ENCODE measurements at places on chromosomes 2 and 18.

DNA sequence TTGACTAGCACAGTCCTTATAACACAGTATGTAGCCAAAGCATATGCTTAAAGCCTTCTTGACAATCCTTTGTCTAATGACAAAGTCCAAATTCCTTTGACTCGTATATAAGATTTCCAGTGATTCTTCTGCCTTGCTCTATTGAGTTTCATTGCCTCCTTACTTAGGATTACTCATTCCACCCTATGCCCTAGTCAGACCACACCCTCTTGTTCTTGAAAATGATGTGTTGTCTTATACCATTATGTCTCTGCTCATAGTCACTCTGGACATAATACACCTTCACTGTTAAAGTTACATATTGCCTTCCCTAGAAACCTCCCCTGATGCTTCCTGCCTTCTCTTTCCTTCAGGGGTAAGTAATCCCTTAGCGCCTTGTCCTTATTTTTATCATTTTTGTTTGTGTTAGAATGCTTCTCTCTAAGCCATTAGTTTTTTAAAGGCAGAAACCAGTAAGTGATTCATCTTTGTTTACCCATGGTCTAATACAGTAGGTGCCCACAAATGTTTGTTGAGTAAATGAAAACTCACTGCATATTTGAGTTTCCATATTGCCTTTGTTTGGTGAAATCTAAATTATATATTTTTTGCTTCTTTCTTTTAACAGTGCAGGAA, 19.3 kb downstream of the GPD2 start:
- no peak for DNase-seq

GRCh38 chr2:164913011-164913410, 42.3 kb downstream of the SLC38A11 start:
- DNase-seq = no peak

GRCh38 chr2:233079953-233080835, 20.1 kb downstream of the INPP5D start:
- no peak for DNase-seq

GRCh38 chr18:34993289-34993688, 47.9 kb upstream of the MAPRE2 start:
- DNase-seq = no peak

DNA sequence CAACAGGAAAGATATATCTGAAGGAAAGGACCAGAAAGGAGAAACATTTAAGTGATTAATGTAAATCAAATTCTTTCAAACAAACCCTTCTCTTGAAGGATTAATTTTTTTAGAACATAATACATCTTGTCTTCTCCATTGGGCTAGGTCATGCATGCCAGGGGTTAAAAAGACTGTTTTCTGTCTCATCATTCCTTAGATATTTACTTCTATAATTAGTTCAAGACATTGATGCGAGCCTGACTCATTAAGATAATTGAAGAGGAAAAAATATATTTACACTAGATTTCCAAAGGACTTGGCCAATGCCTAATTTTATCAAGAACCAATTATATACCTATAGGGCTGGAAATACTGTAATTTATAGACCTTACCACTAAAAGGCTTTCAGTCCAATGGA, 166.6 kb upstream of the SETBP1 start:
- DNase-seq = no peak

GRCh38 chr2:238173692-238174091, 14.9 kb downstream of the ERFE start:
- DNase-seq = no peak

GRCh38 chr2:233463586-233463985, 103.0 kb downstream of the USP40 start:
- no peak for DNase-seq

DNA sequence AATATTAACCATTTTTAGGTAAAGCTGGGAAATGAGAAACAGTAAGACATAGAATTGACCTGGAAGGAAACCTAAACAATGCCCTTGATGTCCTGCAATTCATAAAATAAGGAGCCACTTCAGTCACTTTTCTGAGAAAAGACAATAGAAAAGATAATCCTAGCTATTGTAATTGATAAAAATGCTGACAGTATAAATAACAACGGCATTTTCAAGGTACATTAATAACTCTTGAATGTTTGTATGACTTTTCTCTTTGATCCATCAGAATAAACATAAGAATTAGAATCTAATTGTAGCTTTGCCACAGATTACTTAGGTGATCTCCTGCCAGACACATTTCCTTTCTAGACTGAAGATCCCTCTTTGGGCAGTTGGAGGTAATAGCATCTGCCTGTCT, 719.5 kb downstream of the SLC4A3 start:
- DNase-seq = no peak

DNA sequence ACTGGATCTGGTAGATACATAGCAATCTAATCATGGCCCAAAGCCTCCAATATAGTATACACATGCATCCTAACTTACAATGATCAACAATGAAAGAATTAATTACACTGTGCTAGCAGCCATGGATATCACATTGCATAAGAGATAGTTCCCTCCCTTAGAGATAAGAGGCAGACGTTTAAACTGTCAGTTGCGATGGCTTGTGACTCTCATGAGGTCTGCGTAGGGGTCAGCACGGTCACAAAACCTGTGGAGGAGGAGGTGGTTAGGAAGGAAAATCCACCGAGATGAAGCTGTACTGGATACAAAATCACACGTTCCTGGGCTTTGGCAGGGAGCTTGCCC, 800 bp upstream of the RALB start:
- DNase-seq = no peak
